Dermis blood vessel endothelial cell (primary cell): ENCODE measurements at places on chromosomes 1 and 21. TPM values are rescaled to one million over a fixed set of nuclear protein-coding genes. Genes with fewer than 3 reads are reported as not detected.

Gene CNIH3
- 1.1 and 1.4 TPM in 2 replicates for total RNA-seq

Gene DNAJC28
- total RNA-seq: 1.9 and 2.6 TPM in 2 replicates

Gene KRTCAP2
- total RNA-seq: 64.4 and 128 TPM in 2 replicates

Gene TNFAIP8L2
- total RNA-seq: 0.14 TPM in 1 of 2 replicates, not detected in the other

Gene SLC25A44
- 9.0 and 15.9 TPM in 2 replicates for total RNA-seq

Gene SPRR1A
- total RNA-seq: not detected in 2 replicates

GRCh38 chr1:248820041-248820585 is 5.6 kb downstream of the SH3BP5L start:
- no peak for DNase-seq

GRCh38 chr1:100905181-100905580 is 9.3 kb downstream of the SLC30A7 start:
- DNase-seq: no peak

DNA sequence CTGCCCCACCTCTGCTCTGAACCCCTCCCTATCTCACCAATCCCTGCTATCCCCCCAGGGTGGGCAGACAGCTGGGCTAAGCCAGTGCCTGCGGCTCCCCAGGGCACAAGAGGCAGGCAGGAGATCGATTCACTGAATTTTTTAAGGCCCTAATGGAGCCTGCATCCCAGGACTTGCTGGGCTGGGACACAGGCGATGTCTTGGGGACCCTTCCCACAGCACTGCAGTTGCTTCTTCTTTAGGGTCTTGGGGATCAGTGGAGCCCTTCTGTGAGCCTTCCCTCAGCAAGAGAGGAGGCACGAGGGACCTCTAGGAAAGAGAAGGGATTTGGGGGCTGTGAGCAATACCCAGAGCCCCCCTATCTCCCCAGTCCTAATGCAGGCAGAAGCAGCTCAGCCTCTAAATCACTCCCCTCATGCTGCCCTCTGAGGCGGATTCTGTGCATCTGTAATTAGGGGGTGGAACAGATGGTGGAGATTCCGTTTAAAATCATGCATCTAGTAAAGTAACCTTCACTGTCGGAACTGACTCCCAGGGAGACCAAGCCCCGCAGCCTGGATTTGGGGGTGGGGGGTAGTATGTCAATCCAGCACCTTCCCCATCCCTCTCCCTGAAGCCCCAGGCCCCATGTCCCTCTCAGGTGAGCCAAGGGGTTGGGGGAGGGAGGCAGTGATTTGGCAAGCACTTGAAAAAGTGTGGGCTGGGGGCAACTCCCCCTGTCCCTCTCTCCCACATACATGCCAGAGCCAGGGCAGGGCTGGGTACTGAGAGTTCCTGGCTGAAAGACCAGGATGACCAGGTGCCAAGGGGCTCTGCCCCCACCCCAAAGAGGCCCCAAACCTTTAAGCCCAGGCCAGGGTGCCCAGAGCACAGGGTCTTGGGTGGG is 10.0 kb downstream of the AHDC1 start:
- no peak for DNase-seq

- DNase-seq: no peak
These were observed 38.1 kb downstream of the TRIM62 start for GRCh38 chr1:33143698-33144097.

- DNase-seq: no peak
These were observed 90.8 kb upstream of the TMPRSS2 start for GRCh38 chr21:41598561-41599431.

DNA sequence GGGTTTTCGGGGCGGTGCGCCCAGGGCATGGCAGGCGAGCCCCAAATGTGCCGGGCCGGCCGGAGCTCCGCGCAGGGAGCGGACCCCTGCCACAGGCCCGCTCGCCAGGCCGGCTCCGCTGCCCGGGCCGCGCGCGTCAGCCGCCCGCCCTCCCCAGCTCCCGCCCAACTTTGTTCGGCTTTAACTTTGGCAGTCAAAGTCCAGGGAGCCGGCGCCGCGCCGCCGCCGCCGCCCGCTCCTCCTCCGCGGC is 488 bp downstream of the SLC35D1 start:
- DNase-seq: peak; percentile 74

DNA sequence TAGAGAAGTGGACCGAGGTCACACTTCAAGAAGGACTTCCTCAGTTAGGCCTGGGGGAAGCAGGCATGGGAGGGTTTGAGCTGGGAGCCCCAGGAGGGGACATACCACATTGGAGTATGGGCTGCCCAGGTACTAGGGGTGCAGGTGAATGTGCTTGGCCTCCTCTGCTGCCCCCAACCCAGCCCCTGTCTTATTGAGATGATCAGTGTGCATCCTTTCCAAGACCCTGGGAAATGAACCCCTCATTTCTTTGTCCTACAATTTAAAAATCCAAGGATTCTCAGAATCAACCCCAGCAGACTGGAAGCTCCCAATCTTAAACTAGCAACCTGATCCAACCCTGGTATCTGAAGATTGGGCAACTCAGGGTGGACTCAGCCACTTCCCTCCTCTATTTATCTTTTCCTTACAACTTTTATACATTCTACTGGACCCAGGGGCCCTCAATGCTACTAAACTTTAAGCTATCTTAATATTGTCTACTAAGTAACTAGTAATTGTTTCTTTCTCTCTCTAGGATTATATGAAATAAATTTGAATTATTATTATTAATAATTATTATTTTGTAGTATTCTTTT is 9.1 kb downstream of the MEX3A start:
- no peak for DNase-seq
